ENCODE measurements at places on chromosomes 6 and 20. TPM values are rescaled to one million over a fixed set of nuclear protein-coding genes. Genes with fewer than 3 reads are reported as not detected.

- peak; percentile 46 for DNase-seq
- H3K36me3 ChIP-seq = no peaks in the 10 kb centered on the region
- peak overlapping the region; percentile 13 for H3K27ac ChIP-seq
- peaks cover 36% of the 10 kb centered on the region for H3K4me1 ChIP-seq
- peak overlapping the region; percentile 72 for H3K4me3 ChIP-seq
Measured at GRCh38 chr6:3455147-3455568, 1.7 kb downstream of the SLC22A23 start.

POLH gene
- total RNA-seq = 4.2 TPM

DNA sequence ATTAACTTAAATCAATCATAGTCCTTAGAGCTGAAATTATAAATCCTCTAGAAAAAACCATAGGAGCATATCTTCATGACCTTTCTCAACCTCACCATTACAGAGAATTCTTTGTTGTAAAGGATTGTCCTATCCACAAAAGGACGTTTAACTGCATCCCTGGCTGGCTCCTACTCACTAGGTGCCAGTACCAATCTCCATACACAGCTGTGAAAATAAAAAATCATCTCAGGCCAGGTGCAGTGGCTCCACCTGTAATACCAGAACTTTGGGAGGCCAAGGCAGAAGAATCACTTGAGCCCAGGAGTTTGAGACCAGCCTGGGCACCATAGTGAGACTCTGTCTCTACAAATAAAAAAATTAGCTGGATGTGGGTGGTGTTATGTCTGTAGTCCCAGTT is 89.9 kb downstream of the PDSS2 start:
- H3K27ac ChIP-seq = no peak overlapping the region
- no peak for DNase-seq
- no peaks in the 10 kb centered on the region for H3K27me3 ChIP-seq

SPTLC3 gene
- 0.59 TPM for total RNA-seq

IL17F gene
- not detected for total RNA-seq

DNA sequence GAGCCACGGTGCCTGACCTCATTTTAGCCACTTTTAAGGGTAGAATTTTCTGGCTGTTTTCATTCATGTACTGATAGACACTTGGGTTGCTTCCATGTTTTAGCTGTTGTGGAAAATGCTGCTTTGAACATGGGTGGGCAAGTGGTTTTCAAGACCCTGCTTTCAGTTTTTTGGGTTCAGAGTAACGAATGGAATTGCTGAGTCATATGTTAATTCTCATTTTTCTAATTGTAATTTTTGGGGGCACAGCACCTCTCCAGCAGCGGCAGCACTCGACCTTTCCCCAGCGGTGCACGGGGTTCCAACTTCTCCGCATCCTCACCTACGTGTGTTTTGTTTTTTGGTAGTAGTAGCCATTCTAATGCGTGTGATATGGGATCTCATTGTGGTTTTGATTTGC is 5.4 kb downstream of the NQO2 start:
- no peaks in the 10 kb centered on the region for H3K27me3 ChIP-seq
- DNase-seq = no peak
- no peak overlapping the region for H3K27ac ChIP-seq
- H3K4me1 ChIP-seq = peaks cover 20% of the 10 kb centered on the region
- peaks cover 28% of the 10 kb centered on the region for H3K36me3 ChIP-seq

GRCh38 chr6:157642736-157643135 is 180.3 kb upstream of the SNX9 start:
- DNase-seq = no peak
- H3K4me1 ChIP-seq = peaks cover 3% of the 10 kb centered on the region
- no peak overlapping the region for H3K27ac ChIP-seq
- no peaks in the 10 kb centered on the region for H3K27me3 ChIP-seq
- no peak overlapping the region for H3K4me3 ChIP-seq
- H3K36me3 ChIP-seq = no peaks in the 10 kb centered on the region

- DNase-seq = no peak
- H3K27me3 ChIP-seq = no peaks in the 10 kb centered on the region
- H3K27ac ChIP-seq = no peak overlapping the region
- no peaks in the 10 kb centered on the region for H3K4me1 ChIP-seq
- no peak overlapping the region for H3K4me3 ChIP-seq
- no peaks in the 10 kb centered on the region for H3K36me3 ChIP-seq
Measured at GRCh38 chr6:79423216-79423615, 114.0 kb downstream of the LCA5 start.

DNA sequence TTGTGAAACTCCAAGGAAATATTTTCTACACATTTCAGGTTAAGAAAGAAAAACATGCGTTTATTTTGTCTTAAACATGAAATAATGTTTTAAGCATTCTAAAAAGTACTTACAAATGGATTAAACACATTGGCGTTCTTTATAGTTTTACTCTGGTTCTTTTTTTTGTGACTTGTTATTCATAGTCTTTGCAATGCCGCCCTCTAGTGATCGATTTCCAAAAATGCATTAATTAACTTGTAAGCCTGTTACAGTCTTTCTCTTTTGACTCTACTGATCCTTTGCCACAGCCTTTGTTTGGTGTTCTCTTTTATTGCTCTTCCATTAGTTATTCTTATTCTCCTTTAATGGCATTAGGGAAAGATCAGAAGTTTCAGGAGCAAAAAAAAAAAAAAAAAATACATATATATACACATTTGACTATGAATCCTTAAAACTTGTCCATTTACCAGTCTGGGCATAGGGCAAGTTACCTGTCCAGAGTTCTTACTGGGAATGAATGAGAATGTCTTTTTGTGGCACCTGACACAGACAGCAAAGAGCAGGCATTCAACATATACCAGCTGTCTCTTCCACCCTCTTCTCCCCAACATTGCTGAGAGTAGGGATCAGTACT is 59.9 kb downstream of the MACROD2 start:
- H3K4me3 ChIP-seq = no peak overlapping the region
- no peaks in the 10 kb centered on the region for H3K27me3 ChIP-seq
- H3K27ac ChIP-seq = no peak overlapping the region
- H3K36me3 ChIP-seq = no peaks in the 10 kb centered on the region
- no peaks in the 10 kb centered on the region for H3K4me1 ChIP-seq

- no peak overlapping the region for H3K4me3 ChIP-seq
- no peak overlapping the region for H3K27ac ChIP-seq
- no peak for DNase-seq
- peaks cover 16% of the 10 kb centered on the region for H3K27me3 ChIP-seq
Measured at GRCh38 chr20:46139908-46140482, 21.9 kb downstream of the CD40 start.
